ENCODE measurements at places on chromosomes 5 and 9.

- no peak for DNase-seq
Measured at GRCh38 chr5:3010301-3010952, 258.9 kb upstream of the IRX2 start.

DNA sequence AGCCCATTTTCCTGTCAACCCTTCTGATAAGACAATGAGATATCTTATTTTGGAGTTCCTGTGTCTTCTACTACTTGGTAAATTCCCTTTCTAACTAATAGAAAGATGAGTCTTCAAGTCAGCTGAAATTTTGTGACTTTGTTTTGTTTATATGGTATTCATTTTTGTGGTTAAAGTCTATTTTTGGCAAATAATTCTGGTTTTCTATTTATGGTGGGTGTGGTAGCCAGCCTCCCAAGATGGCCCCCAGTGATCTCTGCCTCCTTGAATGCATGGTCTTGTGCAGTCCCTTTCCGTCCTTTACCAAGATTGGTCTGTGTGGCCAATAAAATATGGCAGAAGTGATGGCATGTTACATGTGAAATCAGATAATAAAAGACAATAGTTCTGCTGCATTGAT lies 91.5 kb downstream of the NR3C1 start:
- no peak for DNase-seq

DNA sequence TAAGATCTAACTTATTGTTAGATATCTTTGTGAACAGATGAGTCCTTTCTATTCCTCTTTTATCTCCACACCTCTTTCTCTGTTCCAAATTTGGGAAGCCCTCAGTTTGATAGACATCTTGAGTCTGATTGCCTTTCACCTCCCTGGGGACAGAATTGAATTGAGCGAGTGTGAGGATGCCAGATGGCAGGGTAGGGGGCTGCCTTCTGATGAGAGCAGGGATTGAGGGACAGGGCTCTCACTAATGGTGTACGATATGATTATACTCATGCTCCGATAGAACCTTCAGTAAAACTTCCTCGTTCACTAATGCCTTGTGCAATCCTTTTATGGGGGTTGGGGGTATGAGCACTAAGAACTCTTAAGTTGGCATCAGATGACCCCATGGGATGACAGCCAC lies 172.1 kb upstream of the DAP start:
- no peak for DNase-seq

- DNase-seq: no peak
Measured at GRCh38 chr5:157306081-157306480, 40.2 kb downstream of the CYFIP2 start.

- no peak for DNase-seq
Measured at GRCh38 chr5:39176759-39177630, 42.4 kb downstream of the FYB1 start.

DNA sequence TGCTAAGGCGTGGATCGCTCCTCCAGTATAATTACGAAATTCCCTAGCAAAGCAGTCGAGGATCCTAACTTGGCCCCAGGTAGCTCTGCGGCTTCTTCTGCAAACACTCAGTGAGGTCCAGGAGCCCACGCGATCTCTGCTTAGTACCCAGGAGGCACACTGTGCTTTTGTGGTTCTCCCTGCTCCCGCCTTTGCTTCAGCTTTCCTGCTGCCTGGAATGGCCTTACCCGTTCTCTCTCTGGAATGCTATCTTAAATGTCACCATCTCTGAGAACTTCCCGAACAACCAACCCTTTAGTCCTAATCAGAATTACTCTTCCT lies 639 bp downstream of the INVS start:
- DNase-seq: no peak

- DNase-seq: no peak
Measured at GRCh38 chr5:126433701-126434100, 10.5 kb downstream of the GRAMD2B start.

DNA sequence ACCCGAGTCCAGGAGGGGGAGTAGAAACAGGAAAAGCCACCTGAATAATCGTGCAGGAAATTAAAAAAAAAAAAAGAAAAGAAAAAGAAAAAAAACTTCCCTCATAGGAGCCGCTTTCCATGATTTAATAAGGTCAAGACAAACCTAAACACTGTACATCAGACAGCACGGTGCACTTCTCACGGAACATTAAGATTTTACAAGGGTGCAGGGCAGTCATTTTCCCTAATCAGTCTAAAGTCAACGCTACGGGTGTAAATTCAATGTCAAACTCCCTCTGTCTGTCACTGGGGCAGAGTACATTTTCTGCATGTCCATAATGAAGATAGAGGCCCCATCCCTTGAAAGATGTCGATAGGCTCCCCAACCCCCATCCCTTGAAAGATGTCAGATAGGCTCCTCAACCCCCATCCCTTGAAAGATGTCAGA lies 139.7 kb downstream of the TSSK1B start:
- DNase-seq: no peak

GRCh38 chr5:6487081-6487480 lies 38.4 kb downstream of the UBE2QL1 start:
- DNase-seq: no peak

GRCh38 chr9:130630506-130631330 lies 33.7 kb upstream of the PRDM12 start:
- no peak for DNase-seq

DNA sequence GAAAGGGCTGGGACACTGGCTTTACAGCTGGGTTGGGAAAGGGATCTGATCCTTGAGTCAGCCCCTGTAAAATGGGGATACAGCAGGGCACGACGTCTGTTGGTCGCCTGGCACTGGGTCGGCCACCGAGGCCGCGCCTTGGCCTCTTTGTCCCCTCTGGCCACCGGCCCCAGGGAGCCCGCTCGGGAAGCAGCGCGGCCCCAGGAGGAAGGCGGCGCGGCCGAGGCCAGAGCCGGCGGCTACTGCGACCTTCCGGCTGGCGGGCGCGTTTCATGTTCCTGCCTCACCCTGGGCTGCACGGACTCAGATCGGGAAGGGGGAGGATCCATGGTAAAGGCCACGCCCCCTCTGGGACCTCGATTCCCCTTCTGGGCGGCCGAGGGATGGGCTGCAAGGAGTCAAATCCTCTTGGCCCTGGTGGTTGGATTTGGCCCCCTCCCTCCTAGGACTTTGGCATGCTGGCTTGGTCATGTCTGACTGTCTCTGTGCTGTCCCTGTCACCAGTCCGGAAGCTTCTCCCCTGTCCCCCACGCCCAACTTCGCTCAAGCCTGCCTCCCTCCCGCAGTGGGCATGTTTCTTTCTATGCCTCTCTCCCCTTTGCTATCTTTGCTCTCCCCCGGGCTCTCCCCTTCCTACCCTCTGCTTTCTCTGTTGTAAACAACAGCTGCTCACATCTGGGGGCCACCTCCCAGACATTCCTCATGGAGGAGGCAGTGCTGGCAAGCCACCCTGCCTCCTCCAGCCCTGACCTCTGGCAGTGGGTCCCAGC lies 25.8 kb downstream of the FPGS start:
- peak; percentile 46 for DNase-seq

DNA sequence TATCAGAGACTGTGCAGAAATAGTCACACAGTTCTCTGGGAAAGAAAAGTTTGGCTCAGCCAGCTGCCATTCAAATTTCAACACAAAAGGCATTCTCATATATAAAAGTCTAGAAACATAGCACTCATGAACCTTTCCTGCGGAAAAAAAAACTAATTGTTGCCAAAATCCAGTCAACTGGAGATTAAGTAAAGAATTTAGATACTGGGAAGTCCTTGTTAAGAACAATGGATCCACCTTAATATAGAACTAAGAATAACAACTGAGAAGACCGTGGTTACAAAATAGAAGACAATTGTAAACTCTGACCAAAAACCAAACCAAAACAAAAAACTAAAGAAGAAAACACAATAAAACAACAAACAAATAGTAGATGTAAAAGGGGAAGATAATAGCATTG lies 238.8 kb upstream of the PCSK5 start:
- no peak for DNase-seq

GRCh38 chr5:39178861-39179260 lies 40.5 kb downstream of the FYB1 start:
- DNase-seq: no peak

- DNase-seq: no peak
Measured at GRCh38 chr5:36904677-36905076, 28.1 kb downstream of the NIPBL start.

DNA sequence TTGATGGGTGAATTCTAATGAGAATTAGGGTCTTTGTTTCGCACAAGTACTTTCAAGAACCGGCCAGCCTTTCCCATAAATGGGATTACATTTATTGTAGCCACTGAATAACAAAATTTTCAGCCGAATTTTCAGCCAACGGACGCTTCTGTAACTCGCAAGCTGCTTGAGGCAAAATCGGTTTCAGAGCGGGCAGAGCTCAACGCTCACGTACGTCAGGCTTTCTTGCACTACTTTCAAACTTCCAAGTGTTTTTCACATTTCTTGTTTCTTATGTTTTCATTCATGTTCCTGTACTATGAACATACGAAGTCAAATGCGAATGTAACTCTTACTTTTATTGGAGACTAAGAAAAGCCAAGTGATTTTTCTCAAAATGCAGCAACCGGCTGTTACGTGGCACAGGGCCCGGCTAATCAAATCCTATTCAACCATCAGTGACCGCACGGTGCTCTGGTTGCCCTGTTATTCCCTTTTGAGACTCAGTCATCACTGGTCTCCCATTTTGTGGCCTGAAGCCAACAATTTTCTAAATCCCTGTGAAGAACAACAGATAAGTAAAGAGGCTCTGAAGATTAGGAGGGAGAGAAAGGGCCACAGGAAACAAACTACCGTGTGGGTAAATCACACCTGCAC lies 68.5 kb downstream of the SLC28A3 start:
- no peak for DNase-seq

DNA sequence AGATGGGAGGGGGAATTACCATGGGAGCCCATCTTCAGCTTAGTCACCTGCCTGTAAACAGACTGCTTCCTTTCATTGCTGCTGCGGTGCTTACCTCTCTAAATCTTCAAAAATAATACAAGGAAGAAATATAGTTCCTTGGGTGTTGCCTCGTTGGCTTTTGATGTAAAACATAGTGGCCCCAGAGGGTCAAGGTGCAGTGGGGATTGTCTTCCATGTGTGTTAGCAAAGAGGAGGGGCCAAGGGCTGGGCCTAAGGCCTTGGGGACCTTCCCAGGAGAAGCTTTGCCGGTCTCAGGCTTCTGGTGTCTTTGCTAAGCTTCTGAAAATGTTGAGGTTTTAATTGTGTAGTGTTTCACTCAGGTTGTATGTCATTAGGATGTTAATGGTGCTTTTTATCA lies 90.0 kb downstream of the PDE8B start:
- DNase-seq: no peak

GRCh38 chr5:79330071-79330470 lies 94.1 kb downstream of the JMY start:
- DNase-seq: no peak

DNA sequence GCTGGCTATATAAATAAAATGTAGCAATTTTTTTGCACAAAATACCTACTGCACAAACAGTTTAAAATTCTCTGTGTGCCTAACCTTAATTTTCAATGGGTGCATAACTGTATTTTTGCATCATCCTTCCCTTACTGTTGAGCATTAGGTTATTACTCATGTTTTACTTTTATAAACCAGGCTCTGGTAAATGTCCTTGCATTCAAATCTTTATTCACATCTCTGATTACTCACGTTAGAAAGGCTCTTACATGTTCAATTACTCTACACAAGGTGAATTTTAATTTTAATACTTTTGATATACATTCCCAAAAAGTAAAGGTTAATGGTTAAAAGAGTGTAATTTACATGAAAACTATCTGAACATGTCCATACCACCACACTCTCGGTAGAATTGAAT lies 246.1 kb downstream of the PRELID2 start:
- DNase-seq: no peak

DNA sequence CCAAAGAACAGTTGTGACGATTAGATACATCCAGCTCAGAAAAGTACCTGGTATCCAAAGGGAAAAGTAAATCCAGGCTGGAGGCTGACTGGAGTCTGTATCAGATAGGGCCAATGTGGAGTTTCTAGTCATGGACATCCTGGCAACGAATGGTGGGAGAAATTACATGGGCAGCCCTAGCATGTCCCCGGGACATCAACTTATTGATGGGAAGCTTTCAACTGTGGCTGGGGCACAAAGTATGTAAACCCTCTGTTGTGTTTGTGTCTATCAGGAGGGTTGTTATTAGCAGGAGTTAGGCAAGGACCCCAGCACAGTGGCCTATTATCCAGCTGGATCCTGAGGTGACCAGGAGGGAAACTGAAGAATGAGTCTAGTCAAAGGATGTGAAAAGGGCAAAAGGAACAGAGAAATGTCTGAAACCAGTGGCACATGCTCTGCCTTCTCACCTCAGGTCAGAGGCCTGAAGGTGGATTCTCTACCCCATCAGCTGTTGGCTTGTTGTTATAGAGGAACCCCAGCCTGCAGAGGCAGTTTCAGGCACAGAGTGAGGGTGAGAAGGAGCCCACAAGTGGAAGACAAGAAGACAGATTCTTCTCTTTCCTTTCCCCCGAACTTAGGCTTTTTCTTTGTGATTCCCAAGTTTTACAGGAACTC lies 19.9 kb downstream of the IFNW1 start:
- DNase-seq: no peak

DNA sequence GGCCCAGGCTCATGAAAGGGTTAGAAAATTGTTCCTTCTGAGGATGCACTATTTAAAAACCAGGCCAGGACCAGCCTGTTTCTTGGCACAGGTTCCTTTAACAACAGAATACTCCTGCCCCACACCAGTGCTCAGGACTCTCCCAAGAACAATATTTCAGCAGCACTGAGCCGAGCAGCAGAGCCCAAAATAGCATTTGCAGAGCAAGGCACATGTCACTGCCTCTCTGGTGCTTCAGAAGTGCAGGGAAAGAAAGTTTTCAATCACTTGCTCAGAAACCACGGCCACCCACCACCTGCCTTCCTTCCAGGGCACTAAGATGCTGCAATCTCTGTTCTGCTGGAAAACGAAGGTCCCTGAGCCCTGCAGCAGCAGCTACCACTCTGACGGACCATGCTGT lies 77.6 kb downstream of the SIL1 start:
- DNase-seq: no peak

- DNase-seq: no peak
Measured at GRCh38 chr9:86460216-86461002, 106.2 kb upstream of the TUT7 start.

DNA sequence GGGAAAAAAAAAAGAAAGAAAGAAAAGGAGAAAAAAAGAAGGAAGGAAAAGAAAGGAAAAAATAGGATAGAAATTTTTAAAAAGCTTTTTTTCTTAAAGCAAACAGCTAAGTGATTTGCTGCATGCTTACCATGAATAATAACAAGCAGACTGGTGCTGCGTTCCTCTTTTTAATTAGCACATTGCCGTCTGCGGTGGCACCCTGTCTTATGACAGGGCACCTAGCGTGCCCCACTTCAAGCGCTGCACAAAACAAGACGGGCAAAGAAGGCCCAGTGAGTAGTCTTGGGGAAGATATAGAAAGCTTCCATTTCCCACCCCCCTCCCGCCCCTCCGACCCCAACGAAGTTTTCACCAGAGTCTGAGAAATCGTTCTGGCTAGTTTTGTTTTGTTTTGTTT lies 513.9 kb downstream of the ZNF608 start:
- no peak for DNase-seq
